Activated CD8-positive, alpha-beta memory T cell treated with anti-CD3 and anti-CD28 coated beads for 24 hours (primary cell): ENCODE measurements at places on chromosomes 5 and 9.

DNA sequence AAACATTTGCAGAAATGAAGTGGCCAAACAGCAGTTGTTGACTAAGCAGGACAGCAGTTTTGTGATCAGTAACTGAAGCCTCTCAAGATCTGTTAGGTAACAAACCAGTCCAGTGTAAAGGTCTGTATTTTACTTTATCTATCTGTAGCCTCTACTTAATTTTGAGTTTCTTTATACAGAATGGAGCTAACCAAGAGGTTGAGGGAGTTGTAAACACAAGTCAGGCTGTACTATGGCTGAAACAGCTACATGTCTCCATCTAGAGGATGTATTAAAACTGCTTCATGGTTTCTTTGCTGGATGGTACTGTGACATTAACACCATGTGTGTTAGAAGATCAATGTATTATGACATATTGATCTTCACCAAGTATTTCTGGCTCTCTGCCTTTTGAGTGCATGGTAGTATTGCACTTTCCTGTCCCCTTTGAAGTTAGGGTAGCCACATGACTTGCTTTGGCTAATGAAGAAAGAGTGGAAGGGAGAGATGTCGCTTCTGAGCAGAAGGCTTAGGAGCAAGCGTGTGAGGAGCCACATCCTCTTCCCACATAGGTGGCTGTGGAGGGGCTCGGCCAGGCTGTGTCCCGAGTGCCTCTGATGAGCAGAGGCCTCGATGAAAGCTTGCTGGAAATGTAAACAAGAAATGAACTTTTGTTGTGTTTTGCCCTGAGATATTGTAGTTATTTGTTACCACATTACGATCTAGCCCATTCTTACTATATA lies 105.6 kb upstream of the PCA3 start:
- no peak for DNase-seq

GRCh38 chr9:20786807-20787206 lies 102.7 kb downstream of the FOCAD start:
- DNase-seq: no peak

- DNase-seq: no peak
Measured at GRCh38 chr9:27482709-27483108, 41.4 kb upstream of the IFNK start.

DNA sequence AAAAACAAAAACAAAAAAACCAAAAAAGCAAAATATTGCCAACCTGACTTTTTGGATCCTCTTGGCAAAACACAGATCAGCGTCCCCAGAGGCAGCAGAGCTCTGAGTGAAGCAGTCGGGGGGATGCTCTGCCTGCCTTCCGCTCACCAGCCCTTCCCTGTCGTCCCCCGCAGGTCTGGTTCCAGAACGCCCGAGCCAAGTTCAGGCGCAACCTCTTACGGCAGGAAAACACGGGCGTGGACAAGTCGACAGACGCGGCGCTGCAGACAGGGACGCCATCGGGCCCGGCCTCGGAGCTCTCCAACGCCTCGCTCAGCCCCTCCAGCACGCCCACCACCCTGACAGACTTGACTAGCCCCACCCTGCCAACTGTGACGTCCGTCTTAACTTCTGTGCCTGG lies 20.7 kb downstream of the LHX2 start:
- no peak for DNase-seq

GRCh38 chr9:136305804-136306203 lies 1.9 kb upstream of the CCDC187 start:
- no peak for DNase-seq

DNA sequence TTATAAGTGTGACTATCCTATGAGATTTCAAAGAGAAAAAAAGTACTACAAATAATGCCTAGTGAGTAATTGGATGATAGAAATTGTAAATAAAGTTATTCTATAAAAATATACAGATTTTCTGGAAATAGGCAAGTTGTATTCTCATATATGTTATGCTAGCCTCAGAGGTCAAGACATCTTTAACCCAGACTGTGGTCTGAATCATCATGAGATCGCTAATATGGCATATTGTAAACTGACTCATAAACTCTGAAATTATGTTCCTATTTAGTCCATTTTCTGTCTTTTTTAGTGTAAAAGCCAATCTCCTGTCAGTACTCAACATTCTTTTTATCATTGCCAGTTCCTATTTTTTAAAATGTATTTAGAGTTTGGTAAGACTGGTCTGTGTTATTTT lies 14.2 kb downstream of the LOX start:
- DNase-seq: no peak

DNA sequence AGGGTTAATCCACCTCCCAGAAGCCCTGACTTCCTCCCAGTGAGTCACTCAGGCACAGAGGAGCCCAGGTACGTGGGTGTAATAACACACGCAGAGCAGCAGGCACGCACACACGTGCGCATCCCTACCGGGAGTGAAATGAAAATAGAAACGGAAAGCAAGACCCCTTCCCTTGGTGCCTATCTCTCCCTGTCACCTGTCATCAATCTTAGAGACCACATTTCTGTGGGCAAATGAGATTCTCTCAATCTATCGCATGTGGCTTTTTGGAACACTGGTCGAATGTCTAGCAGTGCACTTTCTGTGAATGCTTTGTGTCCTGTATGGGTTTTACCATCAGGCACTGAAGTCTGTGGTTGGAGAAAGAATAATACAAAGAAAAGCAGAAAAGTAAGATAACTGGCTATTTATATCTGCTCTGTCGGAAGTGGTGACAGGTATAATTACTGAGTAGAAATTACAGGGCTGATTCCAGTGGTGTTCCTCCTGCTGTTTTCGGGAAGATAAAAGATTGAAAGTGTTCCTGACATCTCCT lies 137.7 kb upstream of the GRIA1 start:
- peak; percentile 60 for DNase-seq

GRCh38 chr5:94998670-94999069 lies 286.2 kb downstream of the MCTP1 start:
- DNase-seq: no peak

GRCh38 chr5:66945389-66946349 lies 250.9 kb downstream of the CD180 start:
- no peak for DNase-seq

DNA sequence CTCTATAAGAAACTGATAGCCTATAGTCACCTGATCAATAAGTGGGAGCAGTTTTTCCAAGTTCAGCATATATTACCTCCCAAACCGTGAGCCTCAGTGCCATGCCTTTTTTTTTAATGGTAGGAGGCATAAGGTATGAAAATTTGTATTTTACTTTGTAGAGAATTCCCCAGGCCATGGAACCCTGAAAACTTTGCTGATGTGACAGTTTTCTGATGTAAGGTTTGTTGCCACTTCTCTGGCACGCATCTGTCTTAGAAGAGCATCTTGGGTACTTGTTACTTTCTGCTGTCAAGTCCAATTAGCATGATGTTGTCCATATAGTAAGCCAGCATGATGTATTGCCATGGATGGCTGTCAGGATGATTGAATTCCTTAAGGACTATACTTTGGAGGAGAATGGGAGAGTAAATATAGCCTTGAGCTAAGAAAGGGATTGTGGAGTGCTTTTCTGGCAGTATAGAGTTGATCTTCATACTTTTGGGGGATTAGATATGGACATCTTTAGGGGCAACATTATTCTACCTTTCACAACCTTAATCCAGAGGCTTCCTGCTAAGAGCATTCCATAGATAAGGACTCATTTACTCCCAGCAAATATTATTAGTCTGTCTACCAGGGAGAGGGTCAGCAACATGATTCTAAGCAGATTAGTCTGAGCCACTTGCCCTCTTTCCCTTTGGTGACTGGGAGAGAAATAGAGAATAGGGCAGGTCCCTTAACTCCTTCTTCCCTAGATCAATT lies 389.6 kb downstream of the YTHDC2 start:
- DNase-seq: no peak

DNA sequence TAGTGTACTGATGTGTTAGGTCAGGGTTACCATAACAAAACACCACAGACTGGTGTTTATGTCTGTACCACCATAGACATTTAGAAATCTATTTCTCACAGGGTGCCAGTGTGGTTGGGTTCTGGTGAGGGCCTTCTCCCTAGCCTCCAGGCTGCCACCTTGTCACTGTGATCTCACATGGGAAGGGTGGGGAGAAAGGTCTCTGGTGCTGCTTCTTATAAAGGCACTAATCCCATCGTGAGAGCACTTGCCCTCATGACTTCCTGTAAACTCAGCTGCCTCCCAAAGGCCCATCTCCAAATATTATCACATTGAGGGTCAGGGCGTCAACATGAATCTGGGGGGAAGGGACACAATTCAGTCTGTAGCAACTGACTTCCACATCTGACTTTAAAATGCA lies 49.8 kb downstream of the PIK3R1 start:
- DNase-seq: no peak

DNA sequence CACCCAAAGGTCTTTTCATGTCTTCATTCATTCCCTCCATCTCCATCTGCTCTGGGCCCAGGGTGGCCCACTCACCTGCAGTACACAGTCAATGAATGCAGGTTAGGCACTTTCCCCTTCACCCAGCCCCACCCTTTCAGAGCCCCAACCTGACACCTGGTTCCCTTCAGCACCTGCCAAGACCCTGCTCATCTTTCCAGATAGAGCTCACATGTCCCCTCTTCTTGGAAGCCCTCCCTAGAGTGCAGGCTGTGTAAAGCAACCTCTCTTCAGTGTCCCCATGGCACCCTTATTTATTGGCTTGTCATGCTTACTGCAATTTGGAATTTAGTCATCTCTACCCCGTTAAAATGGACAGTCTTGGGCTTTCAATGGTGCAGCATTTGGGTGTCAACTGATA lies 13.0 kb upstream of the CPEB4 start:
- no peak for DNase-seq

DNA sequence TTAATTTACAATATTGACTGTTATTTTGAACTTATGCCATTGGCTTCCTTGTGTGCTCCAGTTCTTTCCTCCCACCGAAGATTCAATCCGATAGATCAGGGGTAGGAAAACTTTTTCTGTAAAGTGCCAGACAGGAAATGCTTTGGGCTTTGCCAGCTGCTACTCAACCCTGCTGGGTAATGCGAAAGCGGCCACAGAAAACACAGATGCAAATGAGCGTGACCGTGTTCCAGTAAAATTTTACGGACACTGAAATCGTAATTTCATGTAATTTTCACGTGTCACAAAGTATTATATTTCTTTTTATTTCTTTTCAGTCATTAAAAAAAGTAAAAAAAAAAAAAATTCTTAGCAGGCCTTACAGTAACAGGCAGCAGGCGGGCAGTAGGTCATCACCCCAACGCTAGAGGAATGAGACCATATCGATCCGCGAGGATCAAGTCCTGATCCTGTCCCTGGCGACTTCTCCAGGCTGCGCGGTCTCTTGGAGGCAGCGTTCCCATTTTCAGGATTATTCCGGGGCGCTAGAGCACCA lies 599 bp downstream of the NMRK1 start:
- DNase-seq: peak; percentile 64

DNA sequence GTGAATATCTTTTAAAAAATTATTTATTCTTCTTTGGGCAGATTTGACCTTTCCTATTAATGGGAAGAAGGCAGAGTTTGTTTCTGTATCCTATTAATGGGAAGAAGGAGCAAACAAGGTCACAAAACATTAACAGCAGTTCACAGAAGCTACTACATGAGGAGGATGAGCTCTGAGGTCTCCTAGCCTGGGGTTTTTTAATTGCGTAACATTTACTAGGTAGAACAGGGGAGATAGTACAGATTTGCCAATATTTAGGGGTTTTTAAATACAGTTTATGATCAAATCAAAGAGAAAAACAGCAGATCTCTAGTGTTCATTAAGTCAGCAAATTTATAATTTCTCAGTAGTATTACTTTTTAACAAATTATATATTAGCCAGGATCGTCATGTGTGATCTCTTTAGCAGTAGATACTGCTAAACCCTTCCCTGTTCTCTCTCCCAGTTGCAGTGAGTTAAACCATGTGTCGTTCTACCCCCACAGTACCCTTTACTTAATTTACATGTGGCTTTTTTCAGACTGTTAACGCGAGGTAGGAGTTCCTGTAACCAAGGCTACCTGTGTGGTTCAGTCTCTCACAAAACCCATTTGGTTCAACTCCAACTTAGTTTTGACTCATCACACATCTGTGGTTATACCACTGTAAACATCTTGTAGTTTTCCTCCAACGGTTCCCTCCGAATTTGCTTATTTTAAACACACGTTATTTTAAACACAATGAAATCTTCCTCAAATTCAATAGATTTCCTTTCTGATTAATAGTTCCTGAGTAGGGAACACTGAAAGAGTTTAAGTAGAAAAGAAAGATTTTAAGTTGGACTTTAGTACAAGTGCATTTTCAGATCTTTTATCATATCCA lies 13.3 kb downstream of the SLC25A46 start:
- DNase-seq: no peak

- peak; percentile 73 for DNase-seq
Measured at GRCh38 chr5:157540707-157541446, 34.7 kb downstream of the ADAM19 start.

- peak; percentile 69 for DNase-seq
Measured at GRCh38 chr9:111926421-111926875, 29.8 kb downstream of the UGCG start.

DNA sequence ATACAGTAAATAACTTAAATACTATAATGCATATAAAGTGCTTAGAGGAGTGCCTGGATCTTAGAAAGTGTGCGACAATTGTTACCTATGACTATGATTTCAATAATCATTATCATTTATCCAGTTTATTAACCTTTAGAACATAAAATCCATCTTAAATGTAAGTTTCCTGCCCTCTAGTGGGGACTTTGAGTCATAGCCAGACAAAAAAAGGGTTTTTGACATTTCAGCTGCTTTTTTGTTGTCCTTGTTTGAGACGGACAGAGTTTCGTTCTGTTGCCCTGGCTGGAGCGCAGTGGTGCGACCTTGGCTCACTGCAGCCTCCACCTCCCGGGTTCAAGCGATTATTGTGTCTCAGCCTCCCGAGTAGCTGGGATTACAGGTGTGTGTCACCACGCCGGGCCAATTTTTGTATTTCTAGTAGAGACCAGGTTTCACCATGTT lies 9.7 kb upstream of the C9orf152 start:
- no peak for DNase-seq

DNA sequence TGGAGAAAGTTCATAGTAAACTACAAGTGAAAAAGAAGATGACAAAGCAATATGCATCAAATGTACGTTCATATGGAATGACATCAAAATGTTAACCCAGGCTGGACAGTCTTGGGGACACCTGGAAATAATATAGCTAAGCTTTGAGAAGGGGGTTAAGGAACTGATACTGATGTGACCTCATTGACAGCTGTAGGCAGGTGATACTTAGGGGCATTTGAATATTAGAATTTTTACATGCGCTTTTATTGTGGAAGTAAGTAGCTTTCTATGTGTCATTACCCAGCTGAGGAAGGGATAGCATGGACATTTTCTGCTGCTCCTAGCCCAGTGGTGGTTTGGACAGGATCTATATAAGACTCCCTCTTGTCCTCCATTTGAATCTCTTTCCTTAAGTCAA lies 299.7 kb downstream of the CWC27 start:
- no peak for DNase-seq

- DNase-seq: no peak
Measured at GRCh38 chr9:111959468-111960359, 63.1 kb downstream of the UGCG start.

DNA sequence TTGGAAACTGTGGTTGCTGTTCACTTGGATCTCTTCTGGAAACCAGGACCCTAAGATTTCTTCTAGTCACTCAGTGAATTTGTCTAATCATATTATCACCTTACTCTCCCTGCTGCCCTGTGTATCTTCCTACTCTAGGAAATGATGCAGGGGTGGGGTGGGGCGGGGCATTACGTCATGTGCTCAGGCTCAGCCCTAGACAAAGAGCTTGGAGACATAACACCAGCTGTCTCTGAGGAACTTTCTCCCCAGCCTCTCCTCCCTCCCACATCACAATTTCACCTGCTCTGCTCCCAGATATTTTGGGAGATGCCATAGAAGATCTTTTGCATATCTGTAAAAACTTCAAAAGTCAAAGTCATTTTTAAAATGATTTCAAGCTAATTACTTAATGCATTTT lies 470.4 kb downstream of the ZSWIM6 start:
- DNase-seq: no peak

GRCh38 chr5:170277867-170278281 lies 19.7 kb downstream of the LCP2 start:
- DNase-seq: peak; percentile 62
